ENCODE measurements at places on chromosomes 12 and 14. TPM values are rescaled to one million over a fixed set of nuclear protein-coding genes. Genes with fewer than 3 reads are reported as not detected.

GRCh38 chr14:104394409-104394851 is 185.1 kb upstream of the C14orf180 start:
- DNase-seq, result peak; percentile 41

DNA sequence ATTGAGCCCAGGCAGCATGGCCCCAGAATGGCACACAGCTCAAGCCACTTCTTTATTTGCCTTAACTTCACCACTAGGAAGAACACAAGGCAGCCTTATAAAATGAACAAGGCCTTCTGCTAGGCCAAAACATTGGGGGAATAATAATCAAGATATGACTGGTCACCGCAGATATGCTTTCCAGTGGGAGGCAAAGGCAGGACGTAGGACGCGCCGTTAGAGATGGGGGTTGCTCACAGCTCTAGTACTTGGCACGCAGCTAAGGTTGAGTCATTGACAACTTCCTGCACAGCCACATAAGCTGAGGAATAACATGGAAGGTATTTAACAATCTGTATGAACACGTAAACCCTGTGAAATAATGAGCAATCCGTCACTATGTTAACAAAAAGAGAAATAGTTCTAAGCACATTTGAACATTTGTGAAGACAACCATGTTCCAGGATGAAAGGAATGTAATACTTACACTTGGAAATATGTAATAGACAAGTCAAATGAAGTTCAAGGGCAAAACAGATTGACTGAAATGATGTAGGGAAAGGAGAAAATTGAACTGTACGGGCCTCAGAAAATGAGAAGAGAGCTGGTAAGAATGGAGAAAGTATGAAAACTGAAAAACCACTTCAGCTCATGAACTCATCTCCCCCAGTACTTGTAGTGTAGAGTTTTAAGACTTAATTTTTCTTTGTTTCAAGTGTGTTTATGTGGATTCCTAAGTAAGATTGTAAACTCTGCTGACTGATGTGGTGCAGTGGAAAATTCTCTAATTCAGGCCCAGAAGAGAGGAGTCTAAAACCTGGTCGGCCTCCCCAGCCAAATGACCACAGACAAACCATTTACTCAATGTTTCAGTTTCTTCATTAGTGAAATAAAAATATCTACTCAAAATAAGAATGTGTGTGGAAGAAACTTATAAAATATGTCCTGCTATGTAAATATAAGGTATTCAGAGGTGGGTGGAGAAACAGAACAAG is 59.3 kb upstream of the CCDC91 start:
- no peak for DNase-seq

DNA sequence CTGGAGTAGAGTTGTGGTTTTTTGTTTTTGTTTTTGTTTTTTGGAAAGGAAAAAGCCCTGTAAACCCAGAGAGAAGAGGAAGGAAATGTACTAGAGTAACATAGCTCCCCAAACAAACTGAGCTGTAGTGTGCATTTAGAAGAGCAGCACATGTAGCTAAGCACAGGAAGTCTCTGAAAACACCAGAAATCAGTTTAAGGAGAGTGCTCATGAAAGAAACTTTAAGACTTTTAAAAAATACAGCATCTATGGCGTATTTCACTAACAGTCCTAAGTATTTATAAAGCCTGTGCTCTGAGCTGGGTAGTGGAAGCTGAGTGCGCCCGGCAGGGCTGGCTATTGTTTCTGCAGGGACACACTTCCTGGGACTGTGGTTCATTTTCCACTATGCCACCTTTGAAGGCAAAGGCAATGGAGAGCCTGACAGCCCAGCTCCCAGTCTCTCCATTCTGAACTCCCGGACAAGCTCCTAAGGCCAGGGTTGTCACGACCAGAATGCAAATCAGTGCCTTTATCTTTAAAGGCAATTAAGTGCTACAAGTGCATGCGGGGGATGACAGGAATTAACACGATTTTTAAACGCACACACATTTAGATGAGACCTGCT is 45.4 kb downstream of the NIN start:
- DNase-seq, result no peak

DNA sequence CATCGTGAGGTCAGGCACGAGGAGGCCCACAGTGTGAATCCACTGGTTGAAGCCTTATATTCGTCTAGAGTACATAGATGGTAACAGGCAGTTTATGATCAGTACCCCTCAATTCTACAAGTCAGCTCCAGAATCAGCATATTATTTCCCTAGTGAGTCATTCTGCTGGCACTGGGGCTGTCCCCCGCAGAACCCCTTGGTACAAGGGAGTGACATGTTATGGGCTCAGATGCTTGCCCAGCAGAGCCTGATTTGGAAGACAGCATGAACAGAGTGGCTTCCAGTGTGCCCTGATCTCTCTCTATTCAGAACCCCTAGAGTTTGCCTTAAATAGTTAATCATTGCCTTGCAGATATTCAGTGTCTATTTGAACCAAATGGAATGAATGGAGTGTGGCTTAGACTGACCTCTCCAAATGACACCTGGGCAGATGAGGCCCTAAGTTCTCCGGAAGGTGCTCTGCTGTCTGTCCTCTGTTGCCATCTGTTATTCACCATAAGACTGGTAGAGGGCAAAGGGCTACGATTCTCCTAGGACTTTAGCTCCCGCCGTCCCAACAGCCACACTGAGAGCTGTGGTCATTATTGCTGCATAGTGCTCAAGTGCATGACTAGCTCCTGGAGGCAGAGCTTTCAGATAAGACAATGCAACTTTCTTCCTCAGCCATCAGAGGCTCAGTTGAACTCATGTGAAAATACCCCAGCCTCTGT is 41.1 kb downstream of the CACNA2D4 start:
- no peak for DNase-seq

DNA sequence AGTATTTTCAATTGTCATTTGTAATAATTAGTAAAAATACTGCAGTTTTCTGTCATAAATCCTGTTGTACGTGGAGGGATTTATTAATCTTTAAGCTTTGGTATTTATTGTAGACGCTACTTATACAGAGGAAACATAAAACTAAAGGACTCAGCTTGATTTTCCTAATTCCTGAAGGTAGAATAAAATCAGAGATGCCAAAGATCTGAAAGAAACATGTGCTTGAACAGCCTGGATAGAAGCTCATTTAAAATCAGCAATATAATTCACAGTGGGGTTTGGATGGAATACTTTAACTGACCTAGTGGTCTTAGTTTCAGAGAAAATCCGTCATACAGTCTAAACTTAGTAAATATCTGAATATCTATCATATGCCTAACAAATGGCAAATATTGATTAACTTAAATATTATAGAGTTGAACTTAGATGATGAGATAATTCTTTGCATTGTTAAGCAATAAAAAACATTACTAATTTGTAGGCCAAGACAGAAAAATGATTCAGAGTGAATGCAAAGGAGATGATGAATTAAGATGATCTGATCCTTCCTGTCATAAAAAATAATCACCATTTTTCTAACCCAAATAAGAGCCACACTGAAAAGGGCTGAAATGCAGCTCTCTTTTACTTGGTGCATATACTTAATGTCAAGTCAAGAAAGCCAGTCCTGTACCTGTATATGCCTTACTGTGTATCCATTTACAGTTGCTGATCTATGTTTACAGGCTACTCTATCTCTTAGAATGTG is 397.1 kb upstream of the DCN start:
- no peak for DNase-seq

DNA sequence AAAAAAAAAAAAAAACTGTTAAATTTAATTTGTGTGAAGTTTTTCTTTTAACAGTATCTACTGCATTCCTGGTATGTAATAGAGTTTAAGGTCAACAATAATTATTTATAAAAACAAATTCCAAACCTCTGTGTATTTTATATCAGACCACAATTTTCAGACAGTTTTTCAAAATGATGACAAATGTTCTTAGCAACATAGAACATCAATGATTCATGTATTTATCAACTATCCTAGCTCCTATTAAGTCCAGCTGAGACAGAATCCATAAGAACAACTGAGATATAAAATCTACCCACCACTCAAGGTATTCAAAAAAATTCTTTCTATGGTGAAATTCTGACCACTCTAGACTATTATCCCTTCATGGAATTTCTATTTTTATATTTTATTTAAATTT is 144.5 kb downstream of the EPS8 start:
- DNase-seq, result no peak

GRCh38 chr14:68292441-68293215 is 473.0 kb downstream of the RAD51B start:
- no peak for DNase-seq

GRCh38 chr12:9782547-9783382 is 22.1 kb upstream of the CD69 start:
- no peak for DNase-seq

DNA sequence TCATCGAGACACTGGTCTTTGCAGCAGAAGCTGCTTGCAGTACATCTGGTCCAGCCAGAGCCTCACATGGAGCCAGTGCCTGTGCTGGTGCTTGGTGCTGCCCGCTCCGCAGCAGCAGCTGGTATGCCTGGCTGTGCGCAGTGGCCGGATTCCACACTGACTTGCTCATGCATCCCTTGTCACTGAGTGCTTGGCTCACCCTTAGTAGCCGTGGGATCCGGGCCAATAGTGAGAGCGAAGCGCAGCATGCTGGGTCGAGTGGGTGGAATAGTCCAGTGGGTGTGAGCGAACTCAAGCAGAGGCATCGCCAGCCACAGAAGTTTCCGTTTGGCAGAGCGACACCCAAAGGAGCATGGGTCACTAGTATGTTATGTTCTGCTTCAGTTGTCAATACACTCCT is 10.1 kb upstream of the FBXO33 start:
- no peak for DNase-seq

GRCh38 chr14:99548871-99549515 is 55.0 kb downstream of the CCDC85C start:
- DNase-seq, result no peak

GRCh38 chr12:1808036-1808797 is 12.1 kb upstream of the LRTM2 start:
- DNase-seq, result no peak

The IQSEC3 gene
- 3.8 TPM for total RNA-seq

The CCDC60 gene
- not detected for total RNA-seq

The RNASE7 gene
- total RNA-seq, result not detected

The KRT74 gene
- not detected for total RNA-seq

All from hematopoietic multipotent progenitor cell (in vitro differentiated cells).